ENCODE measurements at places on chromosomes 3 and 15. TPM values are rescaled to one million over a fixed set of nuclear protein-coding genes. Genes with fewer than 3 reads are reported as not detected.

DNA sequence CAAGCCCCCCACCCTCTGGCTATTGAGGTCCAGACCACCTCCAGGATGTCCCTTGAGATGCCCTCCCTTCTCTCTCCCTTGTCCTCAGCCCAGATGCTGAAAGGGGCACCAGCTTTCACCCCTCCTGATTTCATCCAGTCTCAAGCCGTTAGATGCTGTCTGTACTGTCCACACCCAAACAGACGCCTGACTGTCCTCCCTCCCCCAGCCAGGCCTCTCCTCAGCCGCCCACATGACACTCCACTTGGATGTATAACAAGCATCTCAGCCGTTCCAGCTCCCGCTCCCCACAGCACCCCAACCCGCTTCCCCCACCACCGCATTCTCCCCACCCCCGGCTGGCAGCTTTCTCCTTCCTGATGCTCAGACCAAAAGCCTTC is 25.0 kb upstream of the CYP11A1 start:
- no peak for DNase-seq

DNA sequence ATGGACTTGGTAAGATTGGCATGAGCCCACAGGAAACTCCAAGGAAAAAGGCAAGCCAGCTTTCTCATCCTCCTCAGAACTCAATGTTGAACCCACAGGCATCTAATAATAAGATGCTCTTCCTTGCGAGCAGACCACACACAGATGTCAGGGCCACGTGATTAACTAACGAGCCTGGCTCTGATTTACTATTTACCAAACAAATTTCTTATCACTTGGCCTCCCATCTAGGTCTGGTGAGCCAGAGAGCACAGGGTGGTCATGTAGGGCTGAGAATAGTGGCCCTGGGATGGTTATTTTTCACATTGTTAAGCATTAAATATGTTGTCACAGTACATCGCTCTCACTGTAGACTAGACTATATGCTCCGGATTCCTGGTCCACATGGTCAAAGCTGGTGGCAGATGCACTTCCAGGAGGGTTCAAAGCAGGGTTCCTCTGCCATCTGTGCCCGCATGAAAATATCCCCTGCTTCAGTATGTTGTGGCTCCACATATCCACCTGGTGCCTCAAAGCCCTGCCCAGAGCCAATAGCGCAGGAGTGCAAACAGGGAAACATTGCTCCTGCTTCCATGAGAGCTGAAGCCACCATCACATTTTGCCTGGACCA is 472.5 kb upstream of the WNT5A start:
- DNase-seq: no peak

The EXD1 gene
- not detected for total RNA-seq

The SMCO1 gene
- not detected for total RNA-seq

Measured in thoracic aorta (tissue), 2 donors.